Activated CD8-positive, alpha-beta memory T cell treated with anti-CD3 and anti-CD28 coated beads for 1 hour (primary cell): ENCODE measurements at places on chromosomes 3 and 15.

GRCh38 chr15:93063796-93064690 lies 25.0 kb downstream of the RGMA start:
- no peak for DNase-seq

GRCh38 chr15:47750030-47750739 lies 32.9 kb downstream of the SEMA6D start:
- DNase-seq, result no peak

DNA sequence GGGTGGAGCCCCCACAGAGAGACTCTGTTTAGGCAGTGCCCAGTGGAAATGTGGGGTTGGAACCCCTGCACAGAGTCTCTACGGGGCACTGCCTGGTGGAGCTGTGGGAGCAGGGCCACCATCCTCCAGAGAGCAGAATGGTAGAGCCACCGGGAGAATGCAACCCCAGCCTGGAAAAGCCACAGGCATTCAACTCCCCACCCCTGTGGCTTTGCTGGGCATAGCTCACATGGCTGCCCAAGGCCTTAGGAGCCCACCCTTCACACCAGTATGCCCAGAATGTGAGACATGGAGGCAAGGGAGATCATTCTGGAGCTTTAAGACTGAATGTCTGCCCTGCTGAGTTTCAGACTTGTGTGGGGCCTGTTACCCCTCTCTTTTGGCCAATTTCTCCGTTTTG lies 19.0 kb upstream of the CHCHD6 start:
- DNase-seq, result no peak

- DNase-seq, result no peak
Measured at GRCh38 chr3:165868088-165868487, 30.9 kb upstream of the BCHE start.

GRCh38 chr3:154112146-154112852 lies 8.9 kb upstream of the ARHGEF26 start:
- no peak for DNase-seq

DNA sequence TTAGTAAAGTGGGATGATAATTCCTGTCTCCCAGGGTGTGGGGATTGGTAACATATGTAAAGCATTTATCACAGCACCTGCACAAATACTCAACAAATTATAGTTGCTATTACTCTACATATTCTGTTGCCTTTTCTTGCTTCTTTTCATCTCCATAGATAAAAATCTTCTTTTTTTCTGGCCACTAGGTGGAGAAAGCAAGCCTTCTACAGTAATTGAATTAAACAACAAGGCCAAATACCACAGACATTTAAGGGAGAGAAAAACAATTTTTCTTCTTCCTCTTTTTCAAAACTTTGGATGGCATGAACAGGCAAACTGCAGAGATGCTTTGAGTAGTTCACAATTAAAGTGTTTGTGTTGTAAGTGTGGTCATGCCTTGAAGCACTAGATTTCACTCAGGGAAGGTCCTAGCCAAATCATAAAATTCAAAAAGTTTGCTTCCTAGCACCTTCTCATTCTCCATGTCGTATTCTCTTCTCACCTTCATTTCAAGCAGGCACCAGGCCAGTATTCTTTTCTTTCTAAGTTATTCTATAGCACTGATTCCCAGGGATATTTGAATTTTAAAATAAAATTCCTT lies 493.4 kb upstream of the TGFBR2 start:
- DNase-seq, result no peak

- DNase-seq, result no peak
Measured at GRCh38 chr3:148395821-148396220, 301.9 kb upstream of the AGTR1 start.

GRCh38 chr15:71515375-71516186 lies 294.8 kb upstream of the NR2E3 start:
- DNase-seq, result no peak

- DNase-seq, result no peak
Measured at GRCh38 chr3:99066863-99067262, 165.4 kb upstream of the DCBLD2 start.

- no peak for DNase-seq
Measured at GRCh38 chr15:26873846-26874245, 7.0 kb downstream of the GABRA5 start.

GRCh38 chr3:99760629-99761028 lies 57.0 kb upstream of the CMSS1 start:
- no peak for DNase-seq

DNA sequence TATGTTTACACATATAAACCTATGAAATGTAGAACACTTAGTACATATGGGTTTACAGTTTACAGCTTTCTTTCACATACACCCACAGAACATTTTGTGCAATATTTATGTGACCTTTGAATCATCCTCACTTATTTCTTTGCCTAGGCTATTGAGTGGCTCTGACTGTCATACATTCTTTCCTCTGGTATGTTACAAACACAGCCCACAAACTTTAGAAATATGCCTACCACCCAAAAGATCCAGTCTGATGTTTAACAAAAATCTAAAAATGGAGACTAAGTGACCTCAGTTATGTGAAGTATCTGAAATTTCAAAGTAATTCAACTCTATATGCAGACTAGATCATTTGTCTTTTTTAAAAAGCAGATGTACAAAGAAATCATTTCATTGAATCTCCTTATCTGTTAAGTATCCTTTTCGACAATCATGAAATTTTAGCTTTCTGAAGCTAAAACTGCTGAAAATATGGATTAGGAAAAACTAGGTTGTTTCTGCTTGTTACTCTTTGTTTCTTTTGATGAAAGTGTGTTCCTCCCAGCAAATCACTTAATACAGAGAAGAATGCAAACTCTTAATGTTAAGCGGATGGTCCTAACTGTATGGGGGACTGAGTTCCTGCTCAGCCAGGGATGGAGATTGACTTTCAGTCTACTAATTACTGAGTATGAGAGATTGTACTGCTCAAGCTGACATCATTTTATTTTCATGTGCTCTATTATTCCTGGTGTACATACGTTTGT lies 27.7 kb downstream of the CCDC54 start:
- DNase-seq, result no peak

- DNase-seq, result no peak
Measured at GRCh38 chr15:71588746-71589145, 221.6 kb upstream of the NR2E3 start.

GRCh38 chr15:74889390-74889882 lies 406 bp upstream of the MPI start:
- no peak for DNase-seq

DNA sequence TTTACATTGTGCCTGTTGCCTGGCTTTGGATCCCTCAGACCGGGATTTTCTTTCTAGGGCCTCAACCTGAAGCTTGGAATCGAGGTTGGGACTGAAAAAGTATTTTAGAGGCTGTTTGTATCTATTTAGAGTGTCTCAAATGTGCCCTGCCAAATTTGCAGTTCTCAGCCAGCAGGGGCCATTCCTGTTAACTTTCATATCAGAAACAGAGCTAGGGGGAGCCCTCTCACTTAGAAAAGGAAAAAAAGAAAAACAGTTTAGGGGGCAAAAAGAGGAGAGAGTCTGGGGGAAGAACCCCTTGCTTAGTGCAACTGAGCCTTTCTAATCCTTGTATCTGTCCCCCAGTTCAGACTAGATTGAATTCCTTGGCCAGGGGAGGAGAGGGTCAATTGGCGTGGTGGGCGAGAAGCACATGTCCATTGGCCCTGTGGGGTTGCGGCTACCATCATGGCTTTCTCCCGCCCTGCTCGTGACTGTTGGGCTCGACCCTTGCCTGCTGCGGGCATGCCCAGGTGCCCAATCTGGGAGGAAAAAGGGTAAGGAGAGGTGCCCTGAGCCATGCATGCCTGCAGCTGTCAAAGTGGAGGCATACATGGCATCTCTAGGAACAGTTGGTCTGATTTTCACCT lies 101.6 kb downstream of the CFAP44 start:
- DNase-seq, result no peak

GRCh38 chr3:99248130-99248529 lies 346.6 kb upstream of the DCBLD2 start:
- no peak for DNase-seq

DNA sequence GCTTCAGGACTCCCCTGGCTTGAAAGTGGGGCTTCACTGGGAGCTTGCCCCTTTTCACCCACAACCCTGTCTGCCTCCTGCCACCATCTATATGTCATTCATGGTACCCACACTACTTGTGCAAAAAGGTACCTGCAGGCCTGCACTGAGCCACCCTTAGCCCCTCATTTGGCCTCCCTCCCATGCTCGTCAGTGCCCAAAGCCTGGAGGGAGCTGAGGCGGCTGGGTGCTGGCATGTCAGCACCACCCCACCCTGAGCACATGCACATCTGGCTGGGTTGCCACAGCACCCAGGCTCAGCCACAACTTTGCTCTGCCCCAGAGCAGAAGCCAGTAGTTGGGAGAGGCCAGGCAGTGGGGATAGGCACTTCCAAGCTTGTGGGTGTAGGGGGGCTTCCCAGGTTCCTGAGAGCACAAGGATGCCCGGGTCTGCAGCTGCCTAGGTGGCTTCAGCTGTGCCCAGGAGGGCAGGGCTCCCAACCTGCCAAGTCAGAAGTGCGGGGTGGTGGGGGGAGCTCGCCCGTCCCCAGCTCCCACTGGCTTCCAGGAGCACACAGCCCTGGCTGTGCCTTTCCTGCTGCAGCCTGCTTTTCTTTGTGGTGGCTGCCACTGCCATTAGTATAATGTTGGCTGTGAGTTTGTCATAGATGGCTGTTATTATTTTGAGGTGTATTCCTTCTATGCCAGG lies 1054.6 kb upstream of the EPHA6 start:
- DNase-seq, result no peak

GRCh38 chr15:100588638-100589242 lies 13.2 kb downstream of the LINS1 start:
- no peak for DNase-seq

DNA sequence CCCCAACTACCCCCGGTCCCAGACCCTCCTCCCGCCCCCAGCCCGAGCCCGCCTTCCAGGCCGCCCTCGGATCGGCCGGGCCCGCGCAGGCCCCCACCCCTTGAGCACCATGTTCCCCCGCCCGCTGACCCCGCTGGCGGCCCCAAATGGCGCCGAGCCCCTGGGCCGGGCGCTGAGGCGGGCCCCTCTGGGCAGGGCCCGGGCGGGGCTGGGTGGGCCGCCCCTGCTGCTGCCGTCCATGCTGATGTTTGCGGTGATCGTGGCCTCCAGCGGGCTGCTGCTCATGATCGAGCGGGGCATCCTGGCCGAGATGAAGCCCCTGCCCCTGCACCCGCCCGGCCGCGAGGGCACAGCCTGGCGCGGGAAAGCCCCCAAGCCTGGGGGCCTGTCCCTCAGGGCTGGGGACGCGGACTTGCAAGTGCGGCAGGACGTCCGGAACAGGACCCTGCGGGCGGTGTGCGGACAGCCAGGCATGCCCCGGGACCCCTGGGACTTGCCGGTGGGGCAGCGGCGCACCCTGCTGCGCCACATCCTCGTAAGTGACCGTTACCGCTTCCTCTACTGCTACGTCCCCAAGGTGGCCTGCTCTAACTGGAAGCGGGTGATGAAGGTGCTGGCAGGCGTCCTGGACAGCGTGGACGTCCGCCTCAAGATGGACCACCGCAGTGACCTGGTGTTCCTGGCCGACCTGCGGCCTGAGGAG lies 472 bp downstream of the CHST14 start:
- no peak for DNase-seq

GRCh38 chr3:177624528-177625495 lies 427.5 kb upstream of the TBL1XR1 start:
- DNase-seq, result no peak

GRCh38 chr15:43527802-43528541 lies 10.6 kb downstream of the MAP1A start:
- no peak for DNase-seq

GRCh38 chr3:44186111-44186672 lies 55.5 kb upstream of the TOPAZ1 start:
- no peak for DNase-seq

- no peak for DNase-seq
Measured at GRCh38 chr15:43541785-43542184, 24.4 kb downstream of the MAP1A start.

GRCh38 chr3:10248984-10249748 lies 907 bp downstream of the TATDN2 start:
- DNase-seq, result no peak

- no peak for DNase-seq
Measured at GRCh38 chr3:141294848-141295247, 63.2 kb downstream of the PXYLP1 start.

- no peak for DNase-seq
Measured at GRCh38 chr3:85077018-85077417, 118.2 kb downstream of the CADM2 start.

GRCh38 chr3:157501863-157502262 lies 1.4 kb downstream of the VEPH1 start:
- no peak for DNase-seq

DNA sequence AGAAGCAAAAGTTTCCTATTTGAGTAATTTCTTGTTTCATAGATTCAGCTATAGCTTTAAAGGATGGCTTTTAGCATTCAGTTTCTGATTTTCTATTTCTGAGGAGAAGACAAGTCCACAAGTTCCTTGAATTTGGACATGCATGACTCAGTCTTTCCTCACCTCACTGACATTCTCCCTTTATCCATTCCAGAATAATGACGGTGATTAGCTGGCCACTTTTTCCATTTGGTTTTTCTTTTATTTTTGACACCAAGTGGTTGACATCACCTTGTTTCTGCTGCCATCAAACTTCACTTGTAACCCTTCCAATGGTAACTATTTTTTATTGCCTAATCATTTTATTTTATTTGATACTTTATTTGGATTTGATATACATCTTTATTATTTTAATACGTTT lies 404.4 kb upstream of the KCNMB2 start:
- DNase-seq, result no peak

- no peak for DNase-seq
Measured at GRCh38 chr15:100779331-100780207, 100.1 kb upstream of the ALDH1A3 start.

GRCh38 chr15:35777061-35777460 lies 231.1 kb upstream of the DPH6 start:
- no peak for DNase-seq

GRCh38 chr3:120608506-120608905 lies 12.4 kb downstream of the NDUFB4 start:
- DNase-seq, result no peak

- no peak for DNase-seq
Measured at GRCh38 chr3:165233501-165234195, 37.5 kb upstream of the SLITRK3 start.

DNA sequence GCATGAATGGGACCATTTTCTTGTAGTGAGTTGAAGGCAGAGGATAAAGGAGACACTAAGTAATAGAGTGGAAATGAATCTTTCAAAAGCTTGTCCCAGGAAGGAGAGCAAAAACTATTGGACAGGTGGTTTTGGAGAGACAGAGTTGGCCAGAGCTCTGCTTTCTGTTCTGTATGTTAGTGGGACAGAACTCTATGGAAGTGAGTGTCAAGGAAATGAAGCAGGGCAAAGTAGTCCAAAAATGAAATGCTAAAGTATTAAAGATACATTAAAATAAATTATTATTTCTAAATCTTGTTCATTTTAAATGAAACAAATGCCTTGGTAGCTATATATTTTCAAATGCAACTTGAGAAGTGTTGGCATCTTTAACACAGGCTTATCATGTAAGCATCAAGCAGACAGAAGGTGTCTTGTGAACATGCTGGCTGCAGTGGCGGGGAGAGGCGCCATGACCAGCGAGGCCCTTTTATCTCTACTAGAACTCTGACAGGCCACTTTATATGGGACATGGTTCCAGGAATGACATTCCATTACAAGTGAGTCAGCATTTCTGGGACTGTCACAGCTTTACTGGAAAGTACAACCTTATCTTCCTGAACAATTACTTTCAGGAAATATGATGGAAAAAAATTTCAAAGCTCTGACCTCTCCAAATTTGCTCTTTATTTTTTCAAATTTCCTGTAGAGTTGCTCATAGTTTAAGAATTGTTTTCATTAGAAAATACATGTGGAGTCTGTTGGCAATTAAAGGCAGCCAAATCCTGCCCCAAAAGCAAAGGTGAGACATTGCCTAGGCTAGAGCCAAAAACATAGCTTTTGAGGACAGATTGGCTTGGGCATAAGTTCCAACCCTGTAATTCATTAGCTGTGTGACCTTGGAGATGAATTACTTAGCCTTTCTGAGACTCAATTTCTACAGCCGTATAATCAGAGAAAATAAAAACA lies 106.5 kb downstream of the ECT2 start:
- no peak for DNase-seq
